ELR (cell line): ENCODE measurements at places on chromosomes 3 and 15.
A peak's percentile ranks its signal among the peaks of the same experiment; 100 is the strongest.

DNA sequence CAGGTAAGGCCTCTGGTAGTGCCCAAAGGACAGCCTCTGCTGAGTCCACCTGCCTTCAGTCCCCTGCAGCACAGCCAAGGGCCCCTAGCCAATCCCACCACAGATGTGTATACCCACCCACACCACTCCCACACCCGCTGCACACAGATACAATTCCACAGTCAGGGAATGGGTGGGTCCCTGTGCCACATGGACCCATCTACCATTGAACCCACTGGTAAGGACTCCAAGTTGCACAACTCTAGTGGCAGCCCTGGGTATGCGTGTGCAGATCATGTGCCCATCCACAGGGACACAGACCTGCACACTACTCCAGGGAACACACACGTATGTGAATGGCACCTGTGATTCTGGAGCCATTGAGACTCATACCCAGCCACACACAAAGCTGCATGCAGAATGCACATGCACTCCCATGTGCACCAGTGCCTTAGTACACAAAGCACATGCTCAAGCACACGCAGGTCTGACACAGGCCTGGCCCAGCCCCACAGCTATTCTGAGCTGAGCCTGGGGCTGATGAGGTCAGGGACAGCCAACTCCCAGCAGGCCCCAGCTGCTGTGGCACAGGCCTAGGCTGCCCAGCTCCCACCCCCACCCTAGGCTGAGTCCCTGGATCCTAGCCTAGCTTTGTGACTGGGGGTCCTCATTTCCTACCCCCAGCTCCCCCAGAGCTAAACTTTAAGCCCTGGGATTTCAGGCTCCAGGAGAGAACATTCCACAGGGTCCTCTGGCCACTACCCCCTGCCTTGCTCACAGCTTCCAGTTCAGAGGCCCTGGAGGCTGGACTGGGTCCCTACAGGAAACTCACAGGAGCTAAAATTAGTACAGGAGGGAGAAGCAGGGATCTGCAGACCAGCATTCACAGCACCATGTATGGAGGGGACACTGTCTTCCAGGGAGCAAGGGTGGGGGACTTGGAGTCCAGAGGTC lies 2.7 kb upstream of the ALS2CL start:
- DNase-seq = peak; percentile 17

DNA sequence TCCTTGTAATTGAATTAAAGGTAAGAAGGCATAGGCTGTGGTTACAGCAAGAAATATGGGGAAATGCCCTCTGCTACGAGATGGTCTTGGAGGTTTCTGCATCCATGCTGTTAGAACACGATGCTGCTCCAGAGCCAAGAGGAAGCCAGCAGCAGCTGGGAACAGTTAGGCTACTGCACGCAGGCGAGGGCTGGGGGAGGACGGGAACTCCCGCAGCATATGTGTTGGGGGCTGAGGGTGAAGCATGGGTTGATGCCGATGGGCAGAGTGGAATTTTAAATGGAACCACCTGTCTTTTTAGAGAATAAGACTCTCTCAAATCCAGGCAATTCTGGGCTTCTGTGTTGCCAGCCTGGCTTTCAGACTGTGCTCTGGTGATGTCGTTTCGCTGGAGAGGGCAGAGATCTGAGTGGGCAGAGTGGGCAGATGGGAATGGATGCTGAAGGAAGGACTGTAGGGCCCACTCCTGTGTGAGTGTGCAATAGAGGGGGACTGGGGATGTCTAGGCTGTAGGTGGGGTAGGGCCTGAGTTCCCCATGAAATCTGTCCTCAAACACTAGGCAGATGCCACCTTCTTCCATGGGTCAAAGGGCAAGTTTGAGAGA lies 417.0 kb upstream of the TPM1 start:
- DNase-seq = no peak

GRCh38 chr3:136465296-136465695 lies 215.2 kb downstream of the PCCB start:
- DNase-seq = peak; percentile 83

DNA sequence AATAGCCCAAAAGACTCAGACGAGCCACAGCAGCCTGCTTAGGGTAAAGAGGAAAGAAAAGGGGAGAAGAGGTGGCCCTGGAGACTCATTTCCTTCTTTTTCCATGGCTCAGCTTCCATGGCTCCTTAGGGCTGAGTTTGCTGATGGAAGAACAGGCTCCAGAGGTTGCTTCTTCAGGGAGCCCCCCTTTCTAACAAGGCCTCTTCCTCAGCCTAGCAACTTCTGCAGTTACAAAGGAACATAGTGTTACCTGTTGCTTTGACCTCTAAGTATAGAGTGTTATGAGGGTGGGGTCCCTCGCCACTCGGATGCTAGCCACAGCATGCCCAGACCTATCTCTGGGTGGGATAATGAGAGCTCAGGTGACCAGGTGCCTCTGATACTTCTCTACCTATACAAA lies 43.2 kb upstream of the SPESP1 start:
- no peak for DNase-seq

- no peak for DNase-seq
Measured at GRCh38 chr15:81170511-81170910, 26.2 kb upstream of the IL16 start.
